CD8-positive, alpha-beta T cell (primary cell): ENCODE measurements at places on chromosomes 3 and 15.
A peak's percentile ranks its signal among the peaks of the same experiment; 100 is the strongest.

DNA sequence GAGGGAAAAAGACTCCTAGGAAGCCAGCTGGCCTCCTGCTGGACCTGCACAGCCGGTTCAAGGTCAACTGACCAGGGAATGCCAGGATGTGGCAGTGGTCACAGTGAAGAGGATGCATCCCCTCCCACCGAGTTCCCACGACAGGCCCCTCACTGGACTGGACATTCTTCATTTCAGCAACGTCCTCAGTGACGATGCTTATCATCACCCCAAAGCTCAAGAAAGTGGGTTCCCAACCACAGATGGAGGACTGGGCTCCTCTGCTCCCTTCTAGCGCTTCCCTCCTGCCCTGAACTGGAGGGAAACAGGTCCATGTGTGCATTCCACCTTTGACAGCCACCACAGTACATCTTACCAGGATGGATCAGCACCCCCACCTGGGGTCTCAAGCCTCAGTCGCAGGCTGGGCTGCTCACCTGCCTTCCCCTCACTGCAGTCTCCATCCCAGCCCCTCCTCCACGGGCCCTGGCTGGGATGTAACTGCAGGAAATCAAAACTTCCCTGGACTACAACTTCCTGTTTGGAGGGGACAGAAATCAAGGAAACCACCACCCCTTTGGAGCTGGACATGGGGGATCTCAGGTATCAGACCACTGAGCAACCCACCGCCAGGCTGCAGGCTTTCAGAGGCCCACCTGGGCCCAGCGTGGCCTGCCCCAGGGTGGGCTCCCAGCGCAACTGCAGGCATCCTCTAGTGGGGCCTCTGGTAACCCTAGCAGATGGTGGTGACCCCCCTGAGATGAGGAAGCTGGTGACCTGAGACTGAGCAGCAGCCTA, 7.3 kb downstream of the CALML4 start:
- no peak for DNase-seq

DNA sequence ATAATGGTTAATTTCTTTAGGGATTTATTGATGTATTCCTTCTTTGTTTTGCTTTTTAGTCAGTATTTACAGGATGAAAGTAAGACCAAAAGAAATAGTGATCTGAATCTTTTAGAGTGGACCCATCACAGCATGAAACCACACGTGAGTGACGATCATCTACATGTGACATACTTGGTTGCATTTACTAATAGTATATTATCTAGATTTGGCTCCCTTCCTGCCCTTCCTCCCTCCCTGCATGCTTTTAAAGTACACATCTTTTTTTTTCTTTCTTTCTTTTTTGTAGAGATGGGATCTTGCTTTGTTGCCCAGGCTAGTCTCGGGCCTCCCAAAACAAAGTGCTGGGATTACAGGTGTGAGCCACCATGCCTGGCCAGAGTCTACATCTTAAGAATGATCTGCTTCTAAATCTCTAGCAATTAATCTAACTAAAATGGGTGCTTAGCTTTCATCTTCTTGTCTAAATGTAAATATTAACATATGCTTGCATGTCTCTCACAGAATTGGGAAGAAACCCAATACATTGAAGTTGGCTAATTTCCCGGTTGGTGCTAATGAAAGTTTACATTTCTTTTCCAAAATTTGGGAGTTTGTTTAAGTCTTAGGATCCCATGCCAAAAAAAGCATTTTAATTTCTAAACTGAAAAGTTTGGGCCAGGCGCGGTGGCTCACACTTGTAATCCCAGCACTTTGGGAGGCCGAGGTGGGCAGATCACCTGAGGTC, 38.0 kb downstream of the SENP2 start:
- no peak for DNase-seq

DNA sequence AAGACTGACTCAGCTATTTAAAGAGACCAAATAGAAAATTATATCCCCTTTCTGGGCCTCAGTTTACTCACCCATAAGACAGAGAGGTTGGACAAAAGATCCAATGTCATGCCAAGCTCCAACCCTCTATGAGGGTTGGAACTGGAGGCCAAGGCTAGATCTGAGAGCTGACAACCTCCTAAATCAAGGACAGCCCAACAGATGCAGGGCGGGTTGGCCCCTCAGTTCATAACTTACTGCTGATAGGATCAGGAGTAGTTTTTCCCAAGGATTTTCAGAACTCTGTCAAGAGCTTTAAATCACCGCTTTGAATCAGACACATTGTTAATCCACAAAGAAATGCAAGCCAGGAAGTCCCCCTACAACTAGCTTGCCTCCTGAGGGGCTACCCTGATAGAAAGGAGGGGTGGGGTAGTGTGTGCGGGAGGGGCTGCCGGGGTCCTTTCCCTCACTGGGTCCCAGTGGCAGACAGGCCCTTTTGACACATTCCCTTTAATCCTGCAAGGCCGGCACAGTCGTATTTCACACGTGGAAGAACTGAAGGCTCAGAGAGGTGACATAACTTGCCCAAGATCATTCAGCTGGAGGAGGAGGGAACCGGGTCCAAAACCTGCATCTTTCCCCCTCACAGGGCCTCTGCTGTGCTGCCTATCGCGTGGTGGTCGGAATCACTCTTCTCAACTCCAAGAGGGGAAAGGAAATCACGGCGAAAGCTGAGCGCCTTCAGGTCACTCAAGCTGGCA, 21.4 kb downstream of the BMF start:
- DNase-seq = no peak

GRCh38 chr3:18127174-18127858, 297.8 kb downstream of the SATB1 start:
- no peak for DNase-seq

- DNase-seq = no peak
Observed at GRCh38 chr3:118987477-118987876, 47.2 kb downstream of the IGSF11 start.

DNA sequence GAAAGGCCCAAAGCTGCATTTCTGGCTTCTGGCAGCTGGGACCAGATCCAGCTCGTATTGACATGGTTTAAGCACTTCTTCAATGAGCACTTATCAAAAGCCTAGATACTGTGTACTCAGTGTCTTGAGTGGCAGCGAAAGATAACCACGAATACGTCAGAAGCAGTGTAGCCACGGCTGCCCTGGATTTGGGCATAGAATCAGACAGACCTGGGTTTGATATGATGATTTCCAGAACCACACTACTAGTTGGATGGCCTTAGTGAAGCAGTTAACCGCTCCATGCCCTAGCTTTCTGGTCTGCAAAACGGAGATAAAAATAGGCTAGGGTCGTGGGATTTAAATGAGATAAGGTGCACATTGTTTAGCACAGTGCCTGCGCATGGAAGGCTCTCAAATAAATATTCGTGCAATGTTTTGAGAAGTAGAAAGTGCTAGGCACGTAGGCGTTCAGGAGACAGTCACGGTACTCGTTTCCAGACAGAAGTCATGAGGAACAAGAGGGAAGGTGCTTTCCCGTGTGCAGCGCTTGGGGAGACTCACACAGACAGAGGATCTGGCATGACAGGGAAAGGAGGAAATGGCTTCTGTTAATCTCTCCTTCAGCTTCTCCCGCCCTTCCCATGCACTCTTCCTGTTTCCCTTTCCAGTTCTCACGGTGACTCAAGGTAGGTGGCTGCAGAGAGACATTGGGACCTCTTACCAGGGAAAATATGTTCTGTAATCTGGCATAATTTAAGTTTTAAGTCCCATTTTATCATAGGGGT, 70.3 kb downstream of the CCNL1 start:
- DNase-seq = peak; percentile 16

DNA sequence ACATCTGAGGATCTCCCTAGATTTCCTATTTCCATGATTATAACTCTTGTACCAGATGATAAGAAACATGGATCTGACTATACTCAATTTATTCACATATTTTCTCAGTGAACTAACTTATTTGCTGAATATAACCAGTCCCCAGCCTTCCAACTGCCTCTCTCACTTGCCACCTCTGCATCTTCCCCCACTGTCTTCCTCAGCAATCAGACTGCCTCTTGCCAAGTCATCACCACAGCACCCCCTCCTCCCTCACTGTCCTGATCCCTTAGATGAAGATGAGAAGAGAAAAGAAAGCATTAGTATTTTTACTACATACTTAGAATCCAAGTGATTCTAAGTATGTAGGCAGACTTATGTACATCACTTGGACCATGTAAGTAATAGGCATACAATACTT, 71.9 kb downstream of the GTPBP8 start:
- DNase-seq = no peak

DNA sequence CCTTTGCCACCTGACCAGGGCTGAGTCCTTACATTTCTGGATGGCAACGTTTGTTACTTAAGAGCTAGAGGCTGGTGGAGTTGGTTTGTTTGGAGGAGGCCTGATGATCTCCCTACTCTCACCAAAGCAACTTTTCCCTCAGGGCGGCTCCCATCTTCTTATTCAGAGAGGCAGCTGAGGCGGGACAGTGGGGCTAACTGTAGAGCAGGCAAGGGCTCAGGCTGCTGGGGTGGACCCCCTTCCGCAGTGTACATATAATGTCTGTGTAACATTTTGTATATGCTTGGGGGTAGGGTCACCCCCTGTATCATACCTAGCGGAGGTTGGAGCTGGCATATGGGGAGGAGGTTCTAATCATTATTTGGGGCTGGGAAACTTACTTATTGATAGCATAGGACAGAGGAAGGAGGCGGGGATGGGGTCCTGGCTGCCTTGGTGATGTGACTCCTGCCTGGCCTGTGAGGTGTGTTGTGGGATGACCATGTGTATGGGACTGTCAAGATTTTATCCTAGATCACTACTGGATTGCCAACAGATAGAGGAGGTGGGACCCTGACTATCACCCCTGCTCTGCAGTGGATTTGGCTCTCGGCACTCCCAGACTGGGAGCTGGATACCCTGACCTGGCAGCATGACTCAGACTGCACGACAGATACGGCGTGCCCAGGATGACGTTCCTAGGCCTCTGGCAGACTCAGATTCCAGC, 52.5 kb upstream of the UBE2Q2 start:
- DNase-seq = no peak

- no peak for DNase-seq
Observed at GRCh38 chr15:67199391-67199790, 55.1 kb downstream of the AAGAB start.

DNA sequence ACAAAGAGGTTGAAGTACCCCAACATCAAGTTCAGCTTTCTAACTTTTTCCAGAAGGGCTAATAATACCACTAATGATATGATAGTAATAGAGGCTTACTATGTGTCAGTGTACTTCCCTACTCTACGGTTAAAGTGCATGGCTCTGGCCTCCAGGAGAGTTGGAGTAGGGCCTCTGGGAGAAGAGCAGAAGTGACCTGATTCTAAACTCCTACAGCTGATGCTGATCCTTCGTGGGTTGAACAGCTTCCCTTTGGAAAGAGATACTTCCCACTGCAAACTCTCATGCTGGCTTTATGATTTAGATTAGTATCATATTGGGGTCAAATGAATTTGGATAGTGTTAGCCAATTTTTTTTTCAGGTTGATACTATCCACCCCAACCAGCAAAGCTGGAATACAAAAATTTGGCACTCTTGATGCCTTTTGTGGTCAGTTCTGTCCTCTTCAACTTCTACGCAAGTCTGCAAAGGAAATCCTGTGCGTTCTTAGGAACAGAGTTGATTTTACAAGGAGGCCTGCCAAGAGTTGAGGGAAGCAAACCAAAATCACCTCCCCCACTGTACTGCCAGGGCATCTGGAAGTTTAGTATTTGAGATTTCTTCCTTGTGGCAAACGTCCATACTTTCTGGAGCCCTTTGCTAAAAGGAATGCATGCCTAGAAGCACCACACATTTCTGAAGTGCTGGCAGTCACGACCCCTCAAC, 17.8 kb downstream of the TMEM212 start:
- DNase-seq = no peak

DNA sequence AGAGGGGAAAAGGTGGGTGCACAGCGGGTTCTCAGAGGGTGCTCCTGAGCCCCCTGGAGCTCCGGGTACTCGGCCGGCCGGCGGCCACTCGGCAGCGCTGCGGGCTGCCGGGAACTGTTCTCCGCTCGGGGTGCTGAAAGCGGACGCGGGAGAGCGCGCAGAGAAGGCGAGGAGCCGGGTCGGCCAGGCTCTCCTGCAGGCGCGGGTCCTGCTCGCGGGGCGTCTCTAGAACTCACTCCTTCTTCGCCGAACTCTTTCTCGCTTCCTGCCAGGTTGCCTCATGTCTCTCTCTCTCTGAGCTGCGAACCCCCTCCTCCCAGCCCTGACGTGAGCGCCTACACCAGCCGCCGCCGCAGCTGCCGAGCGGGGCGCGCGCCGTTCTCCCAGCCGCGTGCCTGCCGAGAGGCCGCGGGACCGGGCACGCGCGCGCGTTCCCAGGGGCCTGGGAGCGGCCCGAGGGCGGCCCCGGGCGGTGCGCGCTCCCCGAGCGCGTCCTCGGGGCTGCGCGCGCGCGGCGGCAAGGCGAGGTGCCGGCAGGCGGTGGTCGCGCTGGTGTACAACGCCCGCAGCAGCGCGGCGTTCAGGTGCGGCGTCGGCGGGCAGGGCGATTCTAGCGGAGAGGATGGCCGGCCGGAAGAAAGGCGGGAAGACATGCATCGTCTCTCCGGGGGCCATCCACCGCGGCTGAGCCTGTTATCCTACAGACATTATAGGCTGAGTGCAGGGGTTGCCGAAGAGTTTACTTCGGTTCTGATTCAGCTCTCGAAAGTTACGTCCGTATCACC, at the start of gene PEX5L:
PEX5L (minus strand) TSS at position 267 of the 785 bp plus-strand sequence. CDS start 338 bp downstream, outside the sequence.
- no peak for DNase-seq

DNA sequence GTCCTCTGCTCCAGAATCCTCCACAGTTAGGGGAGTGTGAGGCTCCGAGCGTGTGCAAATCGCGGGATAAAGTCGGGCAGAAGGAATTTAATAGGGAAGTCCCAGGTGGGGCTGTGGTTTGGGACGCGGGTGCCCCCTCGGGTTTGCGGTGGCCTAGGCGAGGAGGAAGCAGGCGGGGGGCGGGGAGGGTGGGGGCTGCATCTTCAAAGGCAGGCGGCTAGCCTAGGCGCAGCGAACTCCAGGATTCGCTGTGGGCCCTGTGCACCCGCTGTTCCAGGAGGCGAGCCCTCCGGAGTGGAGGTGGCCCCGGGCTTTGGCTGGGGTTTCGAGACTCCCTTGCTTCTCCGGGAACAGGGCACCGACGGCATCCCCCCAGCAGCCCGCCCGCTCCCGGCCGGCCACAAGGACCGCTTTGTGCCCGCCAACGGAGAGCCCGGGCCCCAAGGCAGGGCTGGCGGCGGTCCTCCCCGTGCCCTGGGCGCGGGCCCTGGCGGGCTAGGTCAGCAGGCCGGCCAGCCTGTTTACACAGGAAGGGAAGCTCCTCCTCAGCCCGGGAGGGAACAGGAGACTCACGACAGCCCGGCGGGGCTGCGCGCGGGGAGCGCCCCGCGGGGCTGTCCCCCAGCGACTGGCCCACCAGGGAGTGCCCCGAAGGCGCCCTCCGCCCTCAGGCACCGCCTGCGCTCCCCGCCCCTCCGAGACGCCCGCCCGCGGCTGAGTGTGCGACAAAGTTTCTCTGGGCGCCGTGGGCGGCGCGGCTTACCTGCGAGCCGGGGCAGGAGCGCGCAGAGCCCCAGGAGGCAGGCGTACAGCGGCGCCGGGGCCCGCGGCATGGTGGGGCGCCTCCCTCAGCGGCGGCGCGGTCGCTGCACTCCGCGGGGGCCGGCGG, 753 bp downstream of the ITGB5 start:
- peak; percentile 36 for DNase-seq

DNA sequence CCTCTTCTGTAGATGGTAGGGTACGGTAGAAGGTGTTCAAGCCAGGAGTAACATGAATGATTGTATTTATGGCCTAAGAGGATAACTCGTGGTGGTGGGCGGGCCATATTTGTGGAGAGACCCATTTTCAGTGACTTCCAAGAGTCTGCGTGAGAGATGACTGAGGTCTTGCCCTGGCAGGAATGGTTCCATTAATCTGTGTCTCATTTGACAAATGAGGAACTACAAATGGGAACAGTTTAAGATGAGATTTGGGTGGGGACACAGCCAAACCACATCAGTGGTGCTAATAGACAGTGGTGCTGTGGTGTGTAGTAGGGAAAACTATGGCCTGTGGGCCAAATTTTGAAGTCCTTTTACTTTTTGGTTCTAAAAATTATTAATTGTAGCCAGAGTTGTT, 47.1 kb downstream of the FLNB start:
- DNase-seq = no peak
